ENCODE measurements at places on chromosomes 4 and X.

GRCh38 chr4:158821228-158821971 is 52.6 kb downstream of the FNIP2 start:
- DNase-seq = no peak

GRCh38 chr4:76199664-76200211 is 13.9 kb downstream of the SCARB2 start:
- DNase-seq = no peak

- DNase-seq = no peak
Measured at GRCh38 chrX:36978886-36979285, 29.3 kb upstream of the FAM47C start.

DNA sequence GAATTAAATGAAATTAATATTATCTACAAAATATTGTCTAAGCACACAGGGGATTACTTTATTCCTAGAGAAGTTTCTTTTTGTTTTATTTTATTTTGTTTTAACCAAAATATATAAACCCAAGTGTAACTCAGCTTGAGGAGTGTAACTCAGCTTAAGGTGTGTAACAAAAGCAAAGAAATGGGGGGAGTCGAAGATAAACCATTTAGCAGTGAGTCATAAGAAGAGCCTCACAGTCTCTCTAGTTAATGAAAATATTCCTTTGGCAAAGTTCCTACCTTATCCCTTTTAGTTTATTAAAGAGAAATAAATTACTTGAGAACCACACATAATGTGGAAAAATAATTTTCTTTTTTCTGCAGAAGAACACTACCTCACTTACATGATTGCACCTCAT is 261.8 kb downstream of the KCTD8 start:
- DNase-seq = no peak

- DNase-seq = no peak
Measured at GRCh38 chr4:19999276-19999675, 252.4 kb upstream of the SLIT2 start.

DNA sequence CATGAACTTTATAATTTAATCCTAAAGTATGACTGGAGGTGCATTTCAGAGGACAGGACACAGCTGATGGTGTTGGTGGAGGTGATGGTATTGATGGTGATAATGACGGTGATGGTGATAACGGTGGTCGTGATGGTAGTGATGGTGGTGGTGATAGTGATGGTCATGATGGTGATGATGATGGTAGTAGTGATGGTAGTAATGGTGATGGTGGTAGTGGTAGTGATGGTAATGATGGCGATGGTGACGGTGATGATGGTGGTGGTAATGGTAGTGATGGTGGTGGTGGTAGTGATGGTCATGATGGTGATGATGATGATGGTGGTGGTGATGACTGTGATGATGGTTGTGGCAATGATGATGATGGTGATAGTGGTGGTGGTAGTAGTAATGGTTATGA is 40.4 kb downstream of the SLC2A9 start:
- no peak for DNase-seq

DNA sequence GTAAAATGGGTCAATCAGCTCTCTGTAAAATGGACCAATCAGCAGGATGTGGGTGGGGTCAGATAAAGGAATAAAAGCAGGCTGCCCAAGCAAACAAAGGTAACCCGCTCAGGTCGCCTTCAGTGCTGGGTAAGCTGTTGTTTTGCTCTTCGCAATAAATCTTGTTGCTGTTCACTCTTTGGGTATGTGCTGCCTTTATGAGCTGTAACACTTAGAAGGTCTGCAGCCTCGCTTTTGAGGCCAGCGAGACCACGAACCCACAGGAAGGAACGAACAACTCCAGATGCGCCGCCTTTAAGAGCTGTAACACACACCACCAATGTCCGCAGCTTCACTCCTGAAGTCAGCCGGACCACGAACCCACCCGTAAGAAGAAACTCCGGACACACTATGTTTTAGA is 11.5 kb upstream of the CAMK2D start:
- DNase-seq = no peak

DNA sequence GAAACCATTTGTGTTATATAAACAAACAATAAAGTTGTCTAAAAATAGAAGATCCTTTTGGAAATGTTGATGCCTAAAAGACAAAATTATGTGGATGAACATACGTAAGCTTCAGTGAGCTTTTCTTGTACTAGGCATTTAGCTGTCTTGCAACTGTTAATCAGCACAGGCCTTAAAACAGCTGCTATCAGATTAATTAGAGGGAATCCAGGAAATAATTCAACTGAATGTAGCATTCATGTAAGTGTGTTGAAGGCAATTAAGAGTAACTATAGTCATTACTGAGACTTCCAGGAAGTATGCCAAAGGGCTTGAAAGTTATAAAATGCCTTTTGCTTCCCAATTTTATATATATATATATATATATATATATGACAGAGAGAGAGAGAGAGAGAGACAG is 248.7 kb downstream of the IL1RAPL1 start:
- DNase-seq = no peak

Data from activated T-helper 1 cell treated with anti-CD3 and anti-CD28 coated beads, Interleukin-2, amount 50 U/mL, for 16 hours (primary cell).